AG08396 (cell line): ENCODE measurements at places on chromosomes 7 and 10.

DNA sequence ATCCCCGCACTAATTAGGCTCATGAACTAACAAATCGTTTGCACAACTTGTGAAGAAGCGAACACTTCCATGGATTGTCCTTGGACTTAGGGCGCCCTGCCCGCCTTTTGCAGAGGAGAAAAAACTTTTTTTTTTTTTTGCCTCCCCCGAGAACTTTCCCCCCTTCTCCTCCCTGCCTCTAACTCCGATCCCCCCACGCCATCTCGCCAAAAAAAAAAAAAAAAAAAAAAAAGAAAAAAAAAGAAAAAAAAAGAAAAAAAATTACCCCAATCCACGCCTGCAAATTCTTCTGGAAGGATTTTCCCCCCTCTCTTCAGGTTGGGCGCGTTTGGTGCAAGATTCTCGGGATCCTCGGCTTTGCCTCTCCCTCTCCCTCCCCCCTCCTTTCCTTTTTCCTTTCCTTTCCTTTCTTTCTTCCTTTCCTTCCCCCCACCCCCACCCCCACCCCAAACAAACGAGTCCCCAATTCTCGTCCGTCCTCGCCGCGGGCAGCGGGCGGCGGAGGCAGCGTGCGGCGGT, at the start of gene EMX2:
Gene EMX2 (plus strand): TSS at position 41 of the 519 bp plus-strand sequence. CDS start 522 bp downstream, outside the sequence.
- DNase-seq = no peak

DNA sequence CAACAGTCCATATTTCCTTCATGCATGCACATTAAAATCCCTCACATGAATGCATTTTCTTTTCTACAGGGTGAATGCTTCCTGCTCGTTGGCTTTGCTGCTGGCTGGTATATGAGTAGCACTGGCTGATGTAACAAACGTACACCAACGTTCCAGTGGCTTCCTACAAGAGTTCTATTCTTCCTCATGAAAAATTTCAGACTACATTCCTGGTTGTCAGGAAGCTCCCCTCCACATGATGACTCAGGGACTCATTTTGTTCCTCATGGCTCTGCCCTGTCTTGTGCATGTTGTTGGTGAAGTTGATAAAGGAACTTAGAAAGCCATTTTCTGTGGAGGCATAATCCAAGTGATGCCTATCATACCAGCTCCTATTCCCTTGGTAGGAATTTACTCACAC, 470.7 kb upstream of the KLF6 start:
- DNase-seq = no peak

DNA sequence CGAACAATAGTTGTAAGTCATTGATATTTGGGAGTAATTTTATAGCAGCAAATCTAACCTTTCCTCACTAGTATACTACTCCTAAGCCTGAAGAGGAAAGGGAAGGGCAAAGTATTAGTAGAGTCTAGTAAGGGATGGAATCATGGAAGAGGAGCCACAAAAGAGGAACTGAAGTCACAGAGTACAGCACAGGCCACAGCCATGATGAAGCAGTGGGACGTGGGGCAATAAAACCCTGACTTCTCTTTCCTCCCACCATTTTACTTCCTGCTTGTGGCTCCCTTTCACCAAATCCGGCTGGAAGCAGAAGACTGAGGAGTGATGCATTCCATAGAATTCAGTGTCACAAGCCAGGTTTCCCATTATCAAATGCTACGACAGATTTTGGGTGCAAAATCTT, 58.7 kb downstream of the CABCOCO1 start:
- DNase-seq = no peak

GRCh38 chr10:97063271-97063982, 122.3 kb downstream of the SLIT1 start:
- DNase-seq = no peak

GRCh38 chr10:22656036-22656435, 58.3 kb downstream of the PIP4K2A start:
- DNase-seq = no peak

GRCh38 chr7:1255817-1256340, 23.2 kb downstream of the UNCX start:
- DNase-seq = no peak

DNA sequence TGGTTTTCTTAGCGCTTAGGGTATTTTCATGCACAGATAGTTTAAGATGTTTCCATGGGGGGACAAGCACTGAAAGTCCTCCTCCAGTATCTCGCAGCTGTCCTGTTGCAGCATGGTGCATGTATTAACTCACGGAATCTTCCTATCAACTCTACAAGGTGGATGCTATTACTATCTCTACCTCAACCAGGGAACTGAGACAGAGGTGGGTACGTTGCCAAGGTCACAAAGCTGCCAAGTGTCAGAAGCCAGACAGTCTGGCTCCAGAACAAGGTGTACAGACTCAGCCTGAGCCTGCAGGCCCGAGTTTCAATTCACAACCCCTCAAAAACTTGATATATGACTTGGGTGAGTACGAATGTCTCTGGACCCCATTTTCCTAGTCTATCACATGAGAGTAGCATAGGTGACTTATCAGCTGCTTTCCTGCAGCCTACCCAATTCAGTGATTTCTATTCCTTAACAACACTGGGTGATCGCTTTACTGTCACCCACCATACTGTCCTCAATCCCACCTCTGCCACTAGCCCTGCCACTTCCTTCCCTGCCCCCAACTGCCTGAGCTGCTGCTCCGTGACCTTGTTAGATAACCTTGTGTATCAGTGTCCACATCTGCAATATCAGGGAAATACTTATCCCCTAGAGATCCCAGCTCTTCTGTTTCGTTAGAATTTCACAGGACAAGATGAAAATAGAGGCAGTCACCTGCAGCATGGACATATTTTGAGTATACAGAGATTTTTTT, 92.1 kb downstream of the ABCC2 start:
- DNase-seq = no peak

DNA sequence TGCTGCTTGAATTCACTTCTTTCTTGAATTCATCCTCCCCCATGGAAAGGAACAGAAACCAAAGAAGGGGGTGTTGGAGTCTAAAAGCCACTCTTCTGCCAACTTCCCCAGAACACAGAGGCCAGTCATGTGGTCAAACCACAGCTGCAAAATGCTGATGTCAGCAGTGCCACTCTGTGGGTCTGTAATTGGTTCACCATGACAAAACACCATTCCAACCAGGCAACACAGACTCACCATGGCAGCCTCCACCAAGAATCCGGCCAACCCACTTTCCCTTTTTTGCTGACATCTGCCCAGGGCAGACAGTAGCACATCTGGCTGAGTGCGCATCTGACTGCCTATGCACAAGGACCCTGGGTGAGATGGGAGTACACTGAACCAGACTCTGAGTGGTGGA, 16.8 kb downstream of the OSBPL3 start:
- no peak for DNase-seq

GRCh38 chr10:36425131-36425797, 700.1 kb upstream of the ANKRD30A start:
- no peak for DNase-seq
